ENCODE measurements at places on chromosomes 7 and 10.

- DNase-seq: no peak
These were observed 1.2 kb downstream of the BRI3 start for GRCh38 chr7:98282703-98283102.

DNA sequence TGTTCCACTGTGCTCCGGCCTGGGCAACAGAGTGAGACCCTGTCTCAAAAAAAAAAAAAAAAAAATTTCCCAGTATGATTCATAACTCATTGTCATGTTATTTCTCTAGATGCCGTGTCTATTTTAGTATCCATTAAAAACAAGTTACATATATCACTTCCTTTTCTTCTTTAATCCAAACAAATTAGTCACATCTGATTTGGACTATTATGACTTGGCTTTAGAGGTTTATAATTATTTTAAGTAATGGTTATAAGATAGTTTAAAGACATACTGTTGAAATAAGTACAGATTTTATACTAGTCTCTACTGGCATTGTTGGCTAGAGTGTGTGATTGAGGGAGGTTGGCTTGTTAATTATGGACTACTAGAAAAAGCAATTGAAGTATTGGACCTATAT lies 53.3 kb downstream of the ZMYND11 start:
- DNase-seq: no peak

DNA sequence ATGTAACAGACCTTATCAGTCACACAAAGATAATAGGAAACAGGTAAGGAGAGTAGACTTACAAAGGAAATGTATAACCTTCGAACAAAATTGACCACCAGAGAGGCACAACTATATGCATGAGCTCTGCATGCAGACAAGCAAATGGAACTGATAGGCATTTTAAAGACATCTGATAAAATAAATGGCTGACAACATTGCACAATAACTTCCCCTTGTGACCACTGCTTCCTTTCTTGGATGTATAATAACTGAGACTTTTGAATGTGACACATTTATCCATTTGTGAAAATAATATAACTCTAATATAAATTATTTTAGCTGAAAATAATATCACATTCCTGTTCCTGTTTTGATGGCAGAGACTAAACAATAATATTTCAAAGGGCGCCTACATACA lies 654.2 kb upstream of the STEAP1 start:
- no peak for DNase-seq

GRCh38 chr10:74078037-74078436 lies 72.6 kb downstream of the AP3M1 start:
- no peak for DNase-seq

GRCh38 chr10:62457598-62457997 lies 83.4 kb downstream of the ZNF365 start:
- no peak for DNase-seq

GRCh38 chr10:47241946-47242867 lies 57.8 kb upstream of the GDF10 start:
- no peak for DNase-seq
